ENCODE measurements at places on chromosomes 3 and 15. TPM values are rescaled to one million over a fixed set of nuclear protein-coding genes. Genes with fewer than 3 reads are reported as not detected.

The CPEB1 gene
- total RNA-seq: 0.32 TPM

The NPAP1 gene
- not detected for total RNA-seq

The GPR27 gene
- 1.0 TPM for total RNA-seq

The ZPLD1 gene
- not detected for total RNA-seq

The NSUN3 gene
- total RNA-seq: 16.7 TPM

The COL6A6 gene
- 0.02 TPM for total RNA-seq

Data from T-helper 17 cell (primary cell).